ENCODE measurements at places on chromosomes 2 and 18.
A peak's percentile ranks its signal among the peaks of the same experiment; 100 is the strongest.

- no peak for DNase-seq
Measured at GRCh38 chr2:64234150-64234549, 89.9 kb upstream of the PELI1 start.

- DNase-seq: no peak
Measured at GRCh38 chr2:7773362-7774360, 856.4 kb downstream of the RNF144A start.

- DNase-seq: no peak
Measured at GRCh38 chr2:3535467-3535793, 16.1 kb upstream of the ADI1 start.

- no peak for DNase-seq
Measured at GRCh38 chr18:44699572-44700261, 19.0 kb downstream of the SETBP1 start.

- DNase-seq: no peak
Measured at GRCh38 chr2:121279476-121280220, 5.4 kb downstream of the TFCP2L1 start.

DNA sequence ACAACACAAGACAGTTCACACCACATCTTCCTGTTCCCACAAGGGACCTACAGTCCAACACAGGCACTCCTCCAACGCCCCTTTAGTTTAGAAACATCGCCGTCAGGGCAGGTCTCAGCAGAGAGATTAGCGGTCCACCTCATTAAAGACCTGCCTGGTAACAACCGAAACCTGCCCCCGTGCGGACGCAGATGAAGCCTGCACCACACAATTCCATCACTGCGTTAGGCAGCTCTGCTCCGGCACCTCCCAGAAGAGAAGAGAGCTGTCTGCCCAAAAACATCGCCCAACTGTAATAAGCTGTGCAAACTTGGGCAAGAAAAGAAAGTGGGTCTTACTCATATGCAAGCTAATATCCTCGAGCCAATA is 32.7 kb downstream of the ZNF516 start:
- DNase-seq: no peak

- no peak for DNase-seq
Measured at GRCh38 chr2:209805351-209805750, 33.7 kb downstream of the UNC80 start.

- no peak for DNase-seq
Measured at GRCh38 chr18:37489011-37489410, 76.6 kb downstream of the CELF4 start.

DNA sequence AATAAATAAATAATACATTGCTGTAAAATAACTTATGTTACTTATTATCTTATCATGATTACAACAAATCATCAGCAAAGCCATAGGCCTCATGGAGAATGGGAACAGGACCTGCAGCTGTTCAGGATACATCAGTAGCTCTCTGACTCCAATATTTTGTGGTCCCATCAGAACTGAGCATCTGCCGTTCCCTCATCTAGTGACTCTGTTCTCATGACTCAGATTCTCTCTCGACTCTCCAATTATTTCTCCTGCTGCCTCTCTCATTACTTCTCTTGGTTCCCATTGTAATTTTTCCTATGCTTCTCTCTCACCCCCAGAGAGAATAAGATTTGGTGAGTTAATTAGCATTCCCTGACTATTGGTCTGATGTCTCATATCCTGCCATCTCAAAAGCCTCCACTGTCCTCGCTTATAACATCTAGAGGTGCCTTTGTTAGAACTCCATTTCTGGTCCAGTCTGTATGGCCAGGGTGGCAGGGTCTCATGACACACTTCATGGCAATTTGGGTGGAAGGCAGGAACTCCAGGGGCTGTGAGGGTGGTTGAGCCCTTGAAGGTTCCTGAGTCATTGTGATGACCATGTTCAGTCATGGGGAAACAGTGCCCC is 78.0 kb upstream of the TANC1 start:
- DNase-seq: no peak

GRCh38 chr2:64019083-64019974 is at the start of gene VPS54:
Gene VPS54, minus strand, starts transcription at chr2:64019428. Its CDS starts 35,429 bp downstream, at chr2:63983999.
- no peak for DNase-seq

GRCh38 chr2:194567661-194568017 is 1089.4 kb upstream of the SLC39A10 start:
- no peak for DNase-seq

GRCh38 chr2:28030600-28030999 is 140.1 kb downstream of the BABAM2 start:
- no peak for DNase-seq

GRCh38 chr18:59923539-59924196 is 23.9 kb downstream of the PMAIP1 start:
- no peak for DNase-seq

DNA sequence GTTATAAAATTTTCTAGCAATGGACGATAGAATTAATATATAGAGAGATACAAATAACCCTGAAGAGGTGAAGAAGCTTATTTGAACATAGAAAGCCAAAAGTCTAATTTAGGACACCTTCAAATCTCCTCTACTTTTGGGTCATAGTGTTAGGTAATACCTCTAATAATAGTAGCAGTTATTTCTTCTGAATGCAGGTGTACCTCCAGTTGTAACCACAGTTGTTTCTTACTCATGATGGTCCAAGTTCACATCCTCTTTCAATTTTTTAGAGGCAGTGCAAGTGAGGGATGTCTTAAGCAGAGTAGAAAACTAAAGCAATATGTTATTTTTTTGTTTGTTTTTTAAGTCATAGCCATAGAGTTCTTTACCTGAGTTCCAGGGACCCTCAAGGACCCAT is 429.5 kb downstream of the CCDC85A start:
- DNase-seq: no peak

- no peak for DNase-seq
Measured at GRCh38 chr2:104793966-104794365, 59.9 kb upstream of the POU3F3 start.

GRCh38 chr2:234905547-234906265 is 46.1 kb upstream of the SH3BP4 start:
- DNase-seq: peak; percentile 46

GRCh38 chr2:190978389-190979053 is 35.5 kb downstream of the STAT1 start:
- no peak for DNase-seq

DNA sequence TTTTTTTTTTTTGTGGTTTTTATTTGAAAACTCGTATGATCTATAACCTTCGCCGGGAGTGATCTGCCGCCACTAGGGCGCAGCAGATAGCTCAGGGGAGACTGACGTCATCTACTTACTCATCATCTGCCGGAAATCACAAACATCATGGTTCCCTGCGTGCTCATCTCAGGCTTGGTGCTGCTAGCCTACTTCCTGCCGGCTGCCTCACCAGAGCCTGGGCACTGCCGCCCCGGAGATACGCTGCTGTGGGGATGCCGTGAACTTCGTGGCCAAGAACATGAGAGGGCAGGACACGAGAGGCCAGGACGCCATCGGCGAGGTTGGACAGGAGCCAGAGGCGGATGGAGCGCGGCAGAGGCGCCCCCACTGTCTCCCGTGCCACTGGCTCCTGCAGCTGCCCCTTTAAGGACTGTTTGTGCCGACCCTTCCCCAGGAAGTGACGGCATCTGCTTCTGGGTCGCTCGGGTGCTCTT is 68.8 kb downstream of the DOK6 start:
- DNase-seq: no peak

GRCh38 chr2:157696036-157696435 is 67.4 kb upstream of the ACVR1C start:
- no peak for DNase-seq

DNA sequence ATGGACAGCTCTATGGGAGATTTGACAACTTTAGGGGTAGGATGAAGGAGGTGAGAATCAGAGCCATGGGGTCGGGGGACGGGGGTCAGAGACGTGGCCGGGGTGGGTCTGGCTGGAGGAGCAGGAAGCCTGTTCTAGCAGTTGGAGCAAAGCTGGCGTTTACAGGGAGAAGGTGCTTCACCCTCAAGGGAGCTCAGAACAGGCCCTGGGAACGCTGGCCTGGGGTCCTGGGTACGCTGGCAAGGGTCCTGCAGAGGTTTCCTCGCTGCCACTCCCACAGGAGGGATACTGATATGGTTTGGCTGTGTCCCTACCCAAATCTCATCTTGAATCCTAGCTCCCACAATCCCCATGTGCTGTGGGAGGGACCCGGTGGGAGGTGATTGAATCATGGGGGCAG is 205.0 kb upstream of the ARL4C start:
- DNase-seq: no peak

- DNase-seq: no peak
Measured at GRCh38 chr2:20012282-20013125, at the start of gene MATN3. Gene MATN3, minus strand, starts transcription at chr2:20012668. Its CDS starts 37 bp downstream, at chr2:20012631.

GRCh38 chr2:47196046-47196445 is 40.9 kb upstream of the STPG4 start:
- DNase-seq: no peak

- DNase-seq: no peak
Measured at GRCh38 chr2:190840569-190841172, 40.0 kb upstream of the GLS start.

DNA sequence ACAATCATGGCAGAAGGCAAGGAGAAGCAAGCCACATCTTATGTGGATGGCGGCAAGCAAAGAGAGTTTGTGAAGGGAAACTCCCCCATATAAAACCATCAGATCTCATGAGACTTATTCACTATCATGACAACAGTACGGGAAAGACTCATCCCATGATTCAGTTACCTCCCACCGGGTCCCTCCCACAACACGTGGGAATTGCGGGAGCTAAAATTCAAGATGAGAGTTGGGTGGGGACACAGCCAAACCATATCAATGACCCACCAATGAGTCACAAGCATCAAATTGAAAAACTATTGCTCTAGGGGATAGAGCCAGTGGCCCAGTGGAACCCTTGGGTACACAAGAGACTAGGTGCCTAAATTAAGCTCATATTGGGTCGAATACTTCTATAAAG is 157.4 kb downstream of the FBXO15 start:
- no peak for DNase-seq

GRCh38 chr2:105103481-105103880 is 65.6 kb downstream of the MRPS9 start:
- DNase-seq: no peak

- no peak for DNase-seq
Measured at GRCh38 chr2:1324884-1325283, 88.4 kb upstream of the TPO start.

- no peak for DNase-seq
Measured at GRCh38 chr2:149004836-149005235, 33.7 kb upstream of the LYPD6B start.

DNA sequence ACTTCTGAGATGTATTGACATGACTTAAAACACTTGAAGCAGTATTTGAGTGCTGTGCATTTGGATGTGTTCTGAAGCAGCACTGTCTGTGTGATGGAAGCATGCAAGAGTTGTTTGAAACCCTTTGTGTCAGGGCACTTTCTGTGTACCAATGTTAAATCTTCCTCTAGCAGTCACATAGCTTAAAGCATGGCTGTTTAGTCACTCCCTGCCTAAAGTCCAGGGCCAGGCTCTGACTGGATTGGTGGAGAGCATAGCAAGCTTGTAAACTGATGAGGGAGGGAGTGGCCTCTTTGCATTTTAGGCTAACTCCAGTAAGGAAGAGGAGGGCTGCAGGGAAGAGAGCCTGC is 73.5 kb downstream of the MYO1B start:
- DNase-seq: no peak

DNA sequence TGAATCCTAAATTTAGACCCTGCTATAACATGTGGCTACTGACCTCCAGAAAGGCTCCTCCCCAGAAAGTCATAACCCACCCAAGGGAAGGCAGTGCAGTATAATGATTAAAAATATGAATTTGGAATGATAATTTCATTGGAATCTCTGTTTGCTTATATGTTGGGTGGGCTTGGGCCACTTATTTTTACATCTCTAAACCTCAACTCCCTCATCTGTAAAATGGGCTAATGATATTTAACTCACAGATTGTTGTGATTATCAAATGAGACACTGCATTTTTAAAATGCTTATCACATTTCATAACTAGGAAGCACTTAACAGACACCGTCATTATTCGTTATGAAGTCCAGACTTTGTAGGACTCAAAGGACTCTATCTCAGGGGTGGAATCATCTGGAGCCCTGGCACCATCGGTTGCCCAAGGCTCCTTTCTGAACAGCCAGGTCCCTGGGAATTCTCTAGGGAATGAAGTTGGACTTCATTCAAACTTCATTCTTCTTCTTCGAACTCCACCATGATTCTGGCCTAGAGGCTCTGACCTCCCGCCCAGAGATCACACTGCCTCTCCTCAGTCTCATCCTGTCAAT is 33.1 kb upstream of the RMDN2 start:
- no peak for DNase-seq

GRCh38 chr2:6927186-6927585 is 10.0 kb downstream of the RNF144A start:
- DNase-seq: no peak

GRCh38 chr2:31170071-31170698 is 31.9 kb upstream of the GALNT14 start:
- DNase-seq: peak; percentile 65

DNA sequence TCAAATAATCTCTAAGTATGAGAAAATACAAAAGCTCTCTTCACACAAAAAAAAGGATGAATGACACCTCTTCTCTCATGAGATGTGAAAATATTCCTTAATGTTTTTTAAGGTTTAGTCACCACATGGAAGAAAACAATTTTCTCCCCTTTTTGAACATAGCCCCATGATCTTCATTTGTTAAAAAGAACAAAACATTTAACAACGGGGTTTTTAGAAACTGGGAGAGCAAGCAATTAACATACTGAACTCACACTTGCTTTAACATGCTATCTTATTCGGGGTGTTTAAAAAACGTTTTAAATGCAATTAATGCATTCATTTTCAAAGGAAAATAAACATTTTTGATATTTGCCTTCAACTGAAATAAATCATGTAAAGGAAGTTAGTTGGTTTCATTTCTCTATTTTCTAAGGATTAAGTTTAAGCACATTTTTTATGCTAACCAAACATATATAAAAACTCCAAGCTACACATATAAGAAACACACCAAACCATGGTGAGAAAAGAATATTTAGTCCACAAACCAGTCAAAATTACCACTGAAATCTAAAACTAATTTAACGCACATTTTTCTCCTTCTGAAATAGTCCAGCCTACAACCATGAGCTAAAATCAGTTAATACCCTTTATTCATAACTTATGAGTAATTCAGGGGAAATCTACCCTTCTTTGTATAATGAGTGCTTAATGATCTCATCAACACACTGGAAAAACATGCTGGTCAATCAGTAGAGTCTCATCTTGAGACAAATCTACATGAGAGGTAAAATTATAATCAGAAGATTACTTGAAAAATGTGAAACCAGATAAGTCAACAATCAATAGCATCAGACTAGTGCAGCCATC is 8.2 kb downstream of the FBXO11 start:
- DNase-seq: no peak

DNA sequence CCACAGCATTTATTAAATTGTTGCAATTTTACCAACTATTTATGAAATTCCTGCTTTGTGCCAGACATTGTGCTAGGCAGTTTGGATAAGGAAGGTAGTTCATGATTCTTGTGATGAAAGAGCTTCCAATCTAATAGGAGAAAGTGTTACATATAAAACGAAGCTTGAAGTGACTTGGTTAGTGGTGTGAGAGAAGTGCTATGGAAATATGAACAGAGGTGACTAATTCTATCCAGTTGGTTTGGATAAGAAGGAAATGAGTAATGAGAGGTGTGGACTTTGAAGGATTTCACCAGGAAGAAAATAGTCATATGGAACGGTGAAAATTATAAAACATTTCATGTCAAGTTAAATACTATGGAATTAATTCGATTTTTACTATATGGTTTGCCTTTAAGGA is 48.6 kb downstream of the EML6 start:
- no peak for DNase-seq
